ENCODE measurements at places on chromosomes 7 and 10.

- no peak for DNase-seq
Measured at GRCh38 chr10:130749911-130750310, 561.6 kb downstream of the TCERG1L start.

- DNase-seq, result no peak
Measured at GRCh38 chr10:60480865-60481563, 91.3 kb upstream of the ANK3 start.

DNA sequence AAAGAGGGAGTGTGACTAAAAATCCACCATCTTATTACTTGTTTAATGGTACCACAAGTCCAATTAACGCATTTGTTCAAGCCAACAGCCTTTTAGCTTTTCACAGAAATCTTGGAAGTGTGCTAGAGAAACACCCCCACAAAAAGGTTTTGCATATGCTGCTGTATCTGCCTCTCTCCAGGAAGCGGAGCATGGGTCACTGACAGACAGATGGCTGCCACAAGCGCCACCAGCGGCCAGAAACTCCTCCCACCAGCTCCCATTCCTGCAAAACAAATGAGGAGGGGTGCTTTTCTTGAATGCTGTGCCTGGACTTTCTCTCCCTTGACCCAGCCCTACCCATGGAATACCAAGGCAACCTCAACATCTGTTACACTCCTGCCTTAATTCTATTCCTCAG is 176.3 kb upstream of the LRGUK start:
- no peak for DNase-seq

DNA sequence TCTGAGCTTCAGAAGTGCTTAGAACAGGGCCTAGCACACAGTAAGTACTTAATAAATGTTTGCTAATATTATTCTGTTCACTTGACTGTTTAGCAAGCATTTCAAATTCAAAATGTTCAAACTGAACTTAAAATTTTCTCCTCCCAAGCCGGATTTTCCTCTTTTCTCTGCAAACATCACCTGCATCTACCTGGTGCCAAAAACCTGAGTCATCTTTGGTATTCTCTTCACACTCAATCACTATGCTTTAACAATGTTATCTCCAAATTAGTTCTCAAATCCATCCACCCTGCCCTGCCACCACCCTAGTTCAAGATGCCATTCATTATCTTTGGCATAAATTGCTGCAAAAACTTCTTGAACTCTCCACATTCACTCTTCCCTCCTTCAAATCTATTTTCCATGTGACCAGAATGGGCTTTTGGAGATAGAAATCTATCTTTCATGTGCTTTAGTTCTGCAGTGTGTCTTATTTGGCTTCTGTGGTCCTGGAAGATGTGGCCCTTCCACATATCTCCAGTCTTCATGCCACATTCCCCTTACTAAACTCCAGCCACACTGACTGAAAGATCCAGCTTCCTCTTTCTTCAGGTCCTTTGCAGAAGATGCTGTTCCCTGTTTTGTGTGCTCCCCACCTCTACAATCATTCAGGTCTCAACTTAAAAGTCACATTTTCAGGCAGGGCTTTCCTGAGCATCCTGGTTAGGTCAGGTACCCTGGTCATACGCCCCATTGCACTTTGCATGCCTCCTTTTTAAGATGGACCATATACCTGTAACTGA is 2.0 kb downstream of the GGCT start:
- DNase-seq, result no peak

DNA sequence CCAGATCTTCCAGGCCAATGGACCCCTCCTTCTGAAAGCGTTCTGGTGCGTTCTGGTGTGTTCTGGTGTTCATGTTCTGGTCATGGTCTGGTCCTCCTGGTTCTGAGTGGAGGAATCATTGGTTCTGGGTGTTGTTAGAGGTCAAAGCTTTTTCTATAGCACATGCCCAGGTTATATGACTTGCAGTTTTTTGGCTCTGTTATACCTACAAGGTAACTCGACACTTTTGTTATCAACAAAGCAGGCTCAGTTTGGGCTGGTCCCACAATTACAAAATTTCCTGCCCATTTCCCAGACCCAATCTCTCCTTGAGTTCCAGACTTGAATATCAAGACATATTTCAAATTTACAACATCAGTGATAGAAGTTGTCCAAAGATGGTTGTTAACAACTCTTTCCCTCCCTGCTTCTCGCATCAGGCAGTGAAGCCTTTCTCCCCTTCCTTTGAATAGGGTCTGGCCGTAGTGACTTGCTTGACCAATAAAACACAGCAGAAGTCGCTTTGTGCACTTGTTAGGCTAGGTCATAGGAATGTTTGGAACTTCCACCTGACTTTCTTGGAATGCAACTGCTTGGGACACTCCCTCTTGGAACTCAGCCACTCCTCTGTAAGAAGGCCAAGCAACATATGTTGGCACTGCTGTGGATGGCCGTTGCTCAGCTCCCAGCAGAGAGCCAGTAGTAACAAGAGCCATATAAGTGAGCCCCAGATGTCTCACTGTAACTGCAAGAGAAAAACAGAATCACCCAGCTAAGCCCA is 83.1 kb upstream of the STEAP1B start:
- no peak for DNase-seq

DNA sequence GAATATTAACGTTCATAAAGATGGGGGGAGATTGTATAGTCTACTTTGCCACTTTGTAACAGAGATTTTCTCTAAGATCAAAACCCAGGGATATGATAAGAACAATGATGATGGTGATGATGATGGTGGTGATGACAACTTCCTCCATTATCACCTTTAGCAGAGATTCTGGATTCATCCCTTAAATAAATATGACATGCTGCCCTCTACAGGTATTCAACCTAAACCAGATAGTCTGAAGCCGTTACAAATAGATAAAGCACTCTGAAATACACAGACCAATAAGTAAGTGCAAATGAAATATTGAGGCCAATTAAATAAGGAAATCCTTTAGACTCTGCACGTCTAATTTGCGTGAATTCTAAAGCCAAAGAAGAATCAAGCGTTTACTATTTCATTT is 211.5 kb downstream of the CREB5 start:
- DNase-seq, result peak; percentile 24

- DNase-seq, result no peak
Measured at GRCh38 chr7:5207131-5207530, 17.1 kb downstream of the WIPI2 start.

DNA sequence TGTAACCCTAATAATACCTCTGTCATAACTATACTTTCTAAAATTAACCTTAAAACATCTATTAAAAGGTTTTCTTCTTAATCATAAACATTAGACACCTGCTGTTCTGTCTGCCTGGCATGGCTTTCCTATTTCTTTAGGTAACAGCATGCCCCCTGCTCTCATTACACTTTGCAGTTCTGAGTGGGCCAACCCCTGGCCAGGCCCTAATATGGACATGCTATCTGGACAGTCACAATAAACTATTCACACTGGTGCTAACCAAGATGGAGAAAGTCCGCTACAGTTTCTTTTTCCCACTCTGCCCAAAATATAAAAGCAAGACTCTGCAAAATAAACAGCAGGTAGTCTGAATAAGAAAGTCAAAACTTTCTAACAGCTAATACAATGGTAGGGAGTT is 84.0 kb downstream of the ELAPOR2 start:
- DNase-seq, result no peak

DNA sequence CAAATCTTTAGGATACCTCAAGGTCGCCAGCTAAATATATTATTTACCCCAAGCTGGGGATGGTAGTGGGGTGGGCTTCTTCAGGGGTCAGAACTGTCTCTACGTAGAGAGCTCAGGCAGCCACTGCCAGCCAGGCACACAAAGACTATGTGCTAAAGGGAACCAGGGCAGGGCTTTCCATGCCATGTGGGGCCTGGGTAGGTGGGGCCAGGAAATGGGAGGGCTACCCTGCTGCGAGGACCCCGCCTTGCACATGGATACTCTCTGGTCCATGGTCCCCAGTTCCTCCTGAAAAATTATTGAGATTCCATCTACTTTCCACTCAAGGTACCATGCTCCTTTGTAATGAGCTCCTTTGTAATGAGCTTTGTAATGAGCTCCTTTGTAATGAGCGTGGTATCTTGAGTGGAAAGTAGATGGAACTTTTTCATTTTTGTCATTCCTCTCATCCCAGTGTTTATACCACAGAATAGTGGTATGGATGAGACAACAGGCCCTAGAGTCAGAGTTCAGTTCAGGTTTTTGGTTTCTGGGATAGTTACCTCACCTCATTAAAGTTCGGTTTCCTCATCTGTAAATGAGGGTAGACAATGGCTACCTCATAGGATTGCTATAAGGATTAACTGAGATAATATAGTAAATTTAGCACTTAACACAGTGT is 5.8 kb downstream of the SYNPO2L start:
- DNase-seq, result no peak

DNA sequence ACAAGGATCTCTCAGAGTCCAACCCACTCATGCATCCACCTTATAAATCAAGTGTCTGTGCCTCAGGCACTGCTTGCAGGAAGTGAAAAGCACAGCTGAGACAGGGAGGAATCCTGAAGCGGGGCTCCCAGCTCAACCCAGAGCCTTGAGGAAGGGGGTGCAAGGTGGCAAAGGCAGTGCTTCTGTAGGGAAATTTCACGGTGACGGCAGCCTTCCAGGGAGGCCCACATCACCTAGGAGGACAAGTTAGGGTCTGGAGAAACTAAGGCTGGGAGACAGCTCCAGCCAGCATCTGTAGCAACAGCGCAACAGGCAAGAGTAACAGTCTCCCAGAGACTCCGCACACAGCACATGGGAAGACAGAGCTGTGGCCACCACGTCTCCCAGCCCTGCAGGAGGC is 2.7 kb downstream of the AOC1 start:
- DNase-seq, result no peak

- DNase-seq, result peak; percentile 20
Measured at GRCh38 chr10:62244785-62245467, 23.7 kb downstream of the RTKN2 start.

DNA sequence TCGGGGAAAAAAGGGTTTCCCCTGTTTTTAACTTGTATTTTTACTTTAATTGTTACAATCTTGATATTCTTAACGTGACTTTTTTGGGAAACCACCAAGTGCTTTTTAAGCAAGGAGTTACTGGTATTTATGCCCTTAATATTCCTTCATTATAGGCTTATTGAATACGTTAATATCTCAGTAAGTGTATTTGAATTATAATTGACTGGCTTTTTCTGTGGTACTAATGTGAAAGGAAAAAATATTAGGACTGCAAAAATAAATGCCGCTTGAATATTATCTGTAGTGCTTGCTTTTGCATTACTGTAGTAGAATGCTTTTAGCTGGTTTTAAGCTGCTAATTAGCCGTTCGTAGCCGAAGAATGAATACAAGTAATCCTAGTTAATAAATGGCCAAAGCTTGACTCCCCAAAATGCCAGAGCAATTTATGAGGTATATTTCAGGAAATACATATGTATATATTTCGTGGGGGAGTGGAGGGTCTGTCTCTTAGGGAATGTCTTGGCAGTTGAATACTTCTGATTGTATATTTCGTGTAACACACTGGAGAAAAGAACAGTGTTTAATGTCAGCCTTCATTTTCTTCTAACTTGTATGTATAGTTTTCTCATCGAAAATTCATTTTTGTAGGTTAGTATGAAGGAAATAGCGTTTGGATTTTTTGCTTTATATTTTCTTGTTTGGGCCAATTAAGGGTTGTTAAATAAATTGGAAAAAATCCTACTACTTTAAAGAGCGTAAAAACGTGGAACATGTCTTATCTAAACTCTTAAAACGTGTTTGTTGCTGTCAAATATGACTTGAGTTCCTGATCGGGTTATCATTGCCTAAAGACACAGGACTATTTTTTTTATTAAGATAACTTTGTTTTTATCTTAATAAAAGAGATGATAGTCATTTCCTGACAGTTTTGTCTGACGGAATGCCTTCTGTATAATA is 1.5 kb downstream of the PDCD4 start:
- DNase-seq, result no peak

DNA sequence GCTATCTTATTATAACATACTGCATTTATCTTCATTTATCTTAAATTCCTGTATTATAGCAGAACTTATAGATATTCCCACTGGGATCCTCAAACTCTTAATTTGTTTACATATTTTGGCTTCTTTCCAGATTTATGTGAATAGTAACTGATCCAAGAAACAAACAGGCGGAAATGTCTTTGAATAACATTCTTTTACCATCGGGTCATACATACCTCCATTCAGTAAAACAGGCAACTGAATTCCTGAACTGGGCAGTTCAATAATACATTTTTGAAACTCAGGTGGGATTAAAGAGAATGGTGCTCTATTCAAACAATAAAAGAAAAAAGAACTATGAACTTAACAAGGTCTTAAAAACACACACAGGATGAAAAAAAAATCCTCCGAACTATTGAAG is 337.4 kb downstream of the CRPPA start:
- no peak for DNase-seq

Measured in SHP77 (cell line).